Activated naive CD8-positive, alpha-beta T cell treated with anti-CD3 and anti-CD28 coated beads for 36 hours (primary cell): ENCODE measurements at places on chromosomes 1 and 21. TPM values are rescaled to one million over a fixed set of nuclear protein-coding genes. Genes with fewer than 3 reads are reported as not detected.

PEAR1 gene
- not detected for total RNA-seq

DNA sequence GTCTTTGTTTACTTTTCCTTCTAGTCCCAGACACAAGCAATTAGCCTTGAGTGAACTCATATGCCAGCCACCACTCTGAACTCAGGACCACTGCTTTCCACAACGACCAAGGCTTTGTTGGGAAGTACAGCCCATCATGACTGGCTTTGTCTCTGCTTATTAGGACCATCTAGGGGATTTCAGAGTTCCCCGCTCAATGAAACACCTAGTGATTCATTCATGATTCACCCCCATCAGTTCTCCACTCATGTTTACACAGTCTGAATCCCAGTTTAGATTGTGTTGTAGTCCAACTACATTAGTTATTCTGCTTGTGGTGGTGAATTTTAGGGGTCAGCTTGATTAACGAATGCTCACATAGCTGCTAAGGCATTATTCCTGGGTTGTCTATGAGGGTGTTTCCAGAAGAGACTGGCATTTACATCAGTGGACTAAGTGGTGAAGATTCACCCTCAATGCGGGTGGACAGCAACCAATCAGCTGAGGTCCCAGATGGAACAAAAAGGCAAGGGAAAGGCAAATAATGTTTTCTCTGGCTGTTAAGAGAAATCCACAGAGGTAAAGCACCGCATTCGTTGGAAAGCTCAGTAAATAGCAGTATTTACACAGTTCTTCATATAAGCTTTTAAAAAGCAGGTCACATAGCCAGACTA lies 122.7 kb downstream of the RGS21 start:
- no peak for DNase-seq

- no peak for DNase-seq
Measured at GRCh38 chr1:234265861-234266260, 107.4 kb upstream of the COA6 start.

- no peak for DNase-seq
Measured at GRCh38 chr1:183886853-183887252, 81.9 kb downstream of the RGL1 start.

- no peak for DNase-seq
Measured at GRCh38 chr1:193102662-193103061, 2.6 kb downstream of the GLRX2 start.

GRCh38 chr1:81998165-81998564 lies 197.4 kb downstream of the ADGRL2 start:
- DNase-seq, result no peak

- no peak for DNase-seq
Measured at GRCh38 chr1:117067533-117068370, 7.6 kb downstream of the TTF2 start.

GRCh38 chr1:32398401-32398800 lies 4.2 kb upstream of the BSDC1 start:
- DNase-seq, result no peak

DNA sequence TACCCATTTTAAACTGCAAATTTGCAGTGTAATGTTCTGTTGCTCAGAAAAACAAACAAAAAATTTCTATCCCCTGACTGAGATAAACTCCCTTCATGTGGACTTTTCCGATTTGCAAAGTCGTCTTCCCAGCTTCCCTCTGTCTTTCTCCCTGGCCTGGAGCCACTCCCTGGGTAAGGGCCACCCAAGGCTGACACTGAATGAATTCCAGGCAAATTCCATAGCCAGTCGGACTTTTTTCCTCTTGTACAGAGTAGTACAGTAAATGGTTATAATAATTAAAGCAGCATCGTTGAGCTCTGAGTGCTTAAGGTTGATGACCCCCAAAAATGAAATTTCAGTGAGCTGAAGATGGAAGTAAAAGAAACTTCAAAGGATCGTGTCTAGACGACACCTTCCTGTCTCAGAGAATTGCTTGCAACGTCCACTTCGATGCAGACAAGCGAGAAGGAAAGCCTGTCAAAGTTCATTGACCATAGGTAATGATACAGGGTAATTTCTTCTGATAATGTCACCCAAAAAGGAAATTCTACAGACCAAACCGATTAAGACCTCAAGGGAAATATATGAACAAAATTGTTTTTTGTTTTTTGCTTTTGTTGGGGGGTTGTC lies 33.6 kb upstream of the LHX8 start:
- DNase-seq, result no peak

LEMD1 gene
- 0.78 TPM for total RNA-seq

DNA sequence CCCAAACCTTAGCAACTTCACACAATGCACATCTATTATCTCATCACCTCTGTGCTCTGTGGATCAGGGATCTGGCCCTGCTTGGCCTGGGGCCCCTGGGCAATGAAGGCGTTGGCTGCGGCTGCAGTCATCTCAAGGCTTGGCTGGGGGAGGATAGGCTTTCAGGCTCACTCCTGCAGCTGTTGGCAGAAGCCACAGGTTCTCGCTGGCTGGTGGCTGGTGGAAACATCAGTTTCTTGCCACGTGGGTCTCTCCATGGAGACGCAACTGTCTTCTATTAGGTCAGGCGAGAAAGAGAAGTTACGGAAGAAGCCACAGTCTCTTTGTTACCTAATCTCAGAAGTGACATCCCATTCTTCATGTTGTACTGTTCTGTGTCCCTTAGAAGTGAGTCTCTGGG lies 3.6 kb upstream of the NPPA start:
- DNase-seq, result no peak

- DNase-seq, result no peak
Measured at GRCh38 chr1:184297244-184297750, 89.5 kb upstream of the C1orf21 start.

- DNase-seq, result no peak
Measured at GRCh38 chr1:232178191-232178590, 451.7 kb downstream of the SIPA1L2 start.

GRCh38 chr1:87062687-87063086 lies 148.3 kb downstream of the HS2ST1 start:
- DNase-seq, result no peak

BEND5 gene
- 42.3 TPM for total RNA-seq

- DNase-seq, result no peak
Measured at GRCh38 chr1:70487910-70488665, 77.0 kb downstream of the CTH start.

DNA sequence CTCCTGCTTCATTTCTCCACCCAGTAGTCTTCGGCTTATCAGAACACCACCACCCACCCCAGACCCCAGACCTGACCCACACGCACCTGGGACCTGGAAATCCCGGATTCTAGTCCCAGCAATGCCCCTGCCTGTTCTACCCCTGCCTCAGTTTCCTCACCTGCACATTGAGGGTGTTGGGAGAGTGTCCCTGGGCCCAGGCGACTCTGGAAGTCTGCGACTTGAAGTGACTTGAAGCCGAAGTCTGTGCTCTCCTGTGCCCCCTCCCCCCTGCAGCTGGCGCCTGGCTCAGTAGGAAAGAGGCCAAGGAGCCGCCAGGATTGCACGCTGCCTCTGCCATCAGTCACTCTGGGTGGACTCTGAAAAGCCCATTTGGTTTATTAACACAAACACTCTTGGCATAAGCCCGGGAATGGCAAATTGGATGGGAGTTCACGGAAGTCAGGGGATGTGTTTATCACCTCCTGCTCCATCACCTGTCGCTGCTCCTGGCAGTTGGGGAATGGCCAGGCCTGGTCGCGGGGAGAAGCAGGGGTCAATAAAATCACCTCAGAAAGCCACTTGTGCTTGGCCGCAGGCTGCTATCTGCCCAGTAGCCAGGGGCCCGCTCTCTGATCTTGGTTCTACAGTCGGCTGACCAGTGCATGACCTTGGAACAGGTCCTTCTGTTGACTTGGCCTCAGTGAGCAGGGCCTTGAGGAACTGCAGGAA lies 132.7 kb downstream of the ACTL8 start:
- no peak for DNase-seq

- DNase-seq, result peak; percentile 21
Measured at GRCh38 chr1:205812271-205812877, 624 bp downstream of the SLC41A1 start.

DNA sequence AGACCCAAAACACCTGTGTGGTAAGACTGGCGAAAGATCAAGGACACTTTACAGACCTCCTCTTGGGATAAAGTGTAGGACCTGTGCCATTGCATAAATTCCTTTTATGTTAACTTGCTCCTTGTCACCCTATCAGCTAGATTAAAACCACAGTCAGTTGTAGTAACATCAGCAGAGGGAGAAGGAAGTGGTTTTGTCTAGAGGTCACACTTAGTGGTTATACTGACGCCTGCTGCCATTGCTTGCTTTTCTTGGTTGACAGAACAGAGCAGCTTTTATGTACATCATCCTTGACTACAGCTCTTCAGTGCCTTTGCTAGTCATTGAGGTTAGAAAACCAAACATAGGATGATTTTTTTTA lies 101.4 kb downstream of the PBX1 start:
- no peak for DNase-seq

RAP1GAP gene
- 1.3 TPM for total RNA-seq

- peak; percentile 52 for DNase-seq
Measured at GRCh38 chr1:153540394-153541361, at the start of gene S100A5. Gene S100A5, minus strand, starts transcription at chr1:153540934. Its CDS starts 743 bp downstream, at chr1:153540191.

HENMT1 gene
- 26.1 TPM for total RNA-seq

- DNase-seq, result no peak
Measured at GRCh38 chr1:116712510-116712909, 41.7 kb upstream of the CD2 start.

DNA sequence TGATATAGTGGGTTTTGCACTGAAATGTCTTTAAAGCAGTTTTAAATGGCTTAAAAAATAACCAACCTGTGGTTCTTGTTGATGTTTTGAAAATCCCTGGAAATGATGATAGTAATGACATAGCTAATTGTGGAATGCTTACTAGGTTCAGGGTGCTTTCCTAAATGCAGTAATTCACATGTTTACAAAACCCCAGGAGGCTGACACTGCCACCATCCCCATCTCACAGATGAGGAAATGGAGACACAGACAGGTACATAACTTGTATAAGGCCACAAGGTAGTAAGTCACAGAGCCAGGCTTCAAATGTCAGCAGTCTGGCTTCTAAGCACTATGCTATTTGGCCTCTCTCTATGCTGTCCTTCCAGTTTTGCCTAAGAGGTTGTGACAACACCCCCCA lies 40.6 kb downstream of the C8B start:
- no peak for DNase-seq

EPHA8 gene
- total RNA-seq, result not detected

DNA sequence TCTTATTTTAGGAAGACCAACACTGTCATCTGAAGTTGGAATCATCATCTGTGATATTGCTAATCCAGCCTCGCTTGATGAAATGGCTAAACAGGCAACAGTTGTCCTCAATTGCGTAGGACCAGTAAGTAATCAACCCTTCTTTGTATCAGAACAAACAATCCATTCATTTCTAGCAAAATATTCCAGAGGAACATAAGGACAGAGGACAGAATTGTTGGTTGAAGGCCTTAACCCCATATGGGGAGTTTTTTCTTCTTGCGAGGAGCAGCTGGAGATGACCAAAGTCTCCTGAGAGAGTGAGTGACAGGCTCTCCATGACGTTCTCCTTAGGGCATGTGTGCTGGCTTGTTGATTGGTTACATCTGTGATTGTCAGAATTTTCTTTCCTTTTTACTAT lies 2.7 kb downstream of the SCCPDH start:
- no peak for DNase-seq

DNA sequence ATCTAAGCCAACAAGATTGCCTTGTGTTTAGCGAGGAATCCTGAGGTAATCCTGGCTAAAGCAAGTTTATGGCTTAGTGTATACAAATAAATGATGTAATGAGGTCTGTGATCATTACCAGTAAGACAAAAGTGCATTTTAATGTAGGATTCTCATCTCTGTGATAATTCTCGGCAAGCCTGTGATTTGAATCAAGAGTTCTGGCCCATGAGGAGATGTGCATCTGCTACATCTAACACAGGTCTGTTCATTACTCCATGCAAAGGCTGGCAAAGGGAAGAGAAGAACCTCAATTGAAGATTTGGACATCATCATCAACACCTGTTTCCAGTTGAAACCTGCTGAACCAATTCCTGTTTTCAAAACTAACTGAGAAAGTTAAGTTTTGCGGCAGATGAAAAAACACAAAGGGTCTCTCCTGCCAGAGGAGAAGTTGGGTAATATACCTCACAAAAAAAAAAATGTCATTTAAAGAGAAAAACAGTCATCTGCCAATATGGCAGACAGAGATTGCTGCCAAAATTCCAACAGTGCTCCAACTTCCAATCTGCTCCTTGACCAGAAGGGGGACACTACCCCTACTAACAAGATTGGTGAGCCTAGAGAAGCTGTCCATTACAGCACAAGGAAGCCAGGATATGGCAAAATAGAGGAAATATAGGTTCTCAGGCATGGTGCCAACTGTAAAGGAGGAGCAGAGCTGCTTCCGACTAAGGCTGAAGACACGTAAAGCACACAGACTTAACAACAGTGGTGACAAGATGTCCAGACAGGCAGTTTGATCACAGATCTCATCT lies 453.7 kb downstream of the TTLL7 start:
- no peak for DNase-seq

- no peak for DNase-seq
Measured at GRCh38 chr1:156948708-156949107, 28.3 kb downstream of the LRRC71 start.

GRCh38 chr1:165481820-165482532 lies 37.0 kb upstream of the RXRG start:
- no peak for DNase-seq

- DNase-seq, result no peak
Measured at GRCh38 chr1:29365906-29366670, 129.8 kb downstream of the PTPRU start.

DNA sequence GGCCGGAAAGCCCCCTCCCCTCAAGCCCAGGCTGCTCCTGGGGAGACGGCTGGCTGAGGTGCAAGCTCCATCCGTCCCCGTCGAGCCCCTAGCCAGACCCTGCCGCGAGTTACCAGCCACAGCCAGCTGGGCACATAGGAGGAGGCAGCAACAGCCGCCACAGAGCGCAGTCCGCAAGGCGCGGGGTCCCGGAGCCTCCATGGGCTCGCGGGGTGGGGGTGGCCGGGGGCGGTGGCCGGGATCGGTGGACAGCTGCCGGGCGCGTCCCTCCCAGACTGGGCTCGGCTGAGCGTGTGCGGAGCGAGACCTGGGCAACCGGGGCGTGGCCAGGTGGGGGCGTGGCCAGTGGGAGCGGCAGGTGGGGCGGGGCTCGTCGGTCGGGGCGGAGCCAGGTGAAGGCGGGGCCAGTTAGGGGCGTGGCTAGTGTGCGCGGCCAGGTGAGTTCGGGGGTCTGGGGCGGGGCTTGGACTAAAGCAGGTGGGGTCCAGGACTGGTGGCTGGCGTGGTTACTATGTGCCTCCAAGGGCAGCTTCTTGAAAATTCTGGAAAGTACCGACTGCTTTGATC lies at the start of gene CD164L2:
TSS of gene CD164L2 (minus strand) at position 295 of the 567 bp plus-strand sequence. CDS start at position 201, 94 bp downstream.
- DNase-seq, result peak; percentile 48

DNA sequence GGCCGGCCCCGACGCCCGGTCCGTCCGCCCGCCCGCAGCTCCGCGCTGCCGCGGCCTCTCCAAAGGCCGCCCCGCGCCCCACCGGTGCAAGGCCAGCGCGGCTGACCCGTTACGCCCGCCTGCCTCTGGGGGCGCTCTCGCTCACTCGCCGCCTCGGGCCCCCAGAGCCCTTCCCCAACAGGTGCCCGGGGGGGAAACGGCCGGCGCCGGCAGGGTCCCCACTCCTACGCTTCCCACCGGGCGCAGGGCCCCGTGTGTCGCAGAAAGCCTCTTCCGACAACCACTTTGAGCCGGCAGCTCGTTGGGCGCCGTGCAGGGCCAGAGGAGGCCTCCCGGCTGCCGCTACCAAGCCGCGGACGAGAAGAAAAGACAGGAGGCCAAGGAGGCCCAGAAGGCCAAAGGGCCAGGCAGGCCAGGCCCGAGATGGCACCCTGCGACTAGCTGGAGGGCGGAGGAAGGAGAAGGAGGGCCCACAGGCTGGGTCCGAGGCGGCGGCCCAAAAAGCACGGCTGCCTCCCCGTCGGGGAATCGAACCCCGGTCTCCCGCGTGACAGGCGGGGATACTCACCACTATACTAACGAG lies 64.9 kb upstream of the FCGR2A start:
- DNase-seq, result peak; percentile 84

GRCh38 chr1:78919150-78919549 lies 87.4 kb downstream of the ADGRL4 start:
- no peak for DNase-seq
